Activated T-helper 1 cell treated with anti-CD3 and anti-CD28 coated beads, Interleukin-2, amount 50 U/mL, for 16 hours (primary cell): ENCODE measurements at places on chromosomes 11 and 22.

DNA sequence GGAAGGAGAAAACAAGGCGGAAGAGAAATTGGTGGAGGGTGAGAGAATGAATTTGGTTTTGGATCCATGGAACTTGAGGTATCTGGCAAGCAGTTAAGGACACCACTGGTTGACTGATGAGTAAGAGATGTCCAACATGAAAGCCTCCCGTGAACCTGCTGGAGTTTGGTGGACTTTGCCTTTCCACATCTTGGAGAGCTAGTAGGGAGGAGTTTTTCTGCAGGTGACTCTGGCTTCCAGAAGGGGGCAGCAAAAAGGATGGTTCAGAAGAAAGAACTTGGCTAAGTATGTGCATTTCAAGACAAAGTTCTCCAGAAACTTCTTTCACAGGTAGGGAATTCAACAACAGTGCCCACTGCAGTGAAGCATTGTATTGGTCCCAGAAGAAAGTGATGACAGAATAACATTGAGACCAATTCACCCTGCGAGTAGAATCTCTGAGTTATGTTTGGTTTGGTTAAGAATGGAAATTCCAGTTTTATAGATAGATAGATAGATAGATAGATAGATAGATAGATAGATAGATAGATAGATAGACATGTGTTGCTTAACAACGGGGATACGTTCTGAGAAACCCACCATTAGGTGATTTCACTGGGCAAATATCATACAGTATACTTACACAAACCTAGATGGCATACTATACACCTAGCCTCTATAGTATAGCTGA lies 28.5 kb downstream of the DCDC1 start:
- no peak for DNase-seq

DNA sequence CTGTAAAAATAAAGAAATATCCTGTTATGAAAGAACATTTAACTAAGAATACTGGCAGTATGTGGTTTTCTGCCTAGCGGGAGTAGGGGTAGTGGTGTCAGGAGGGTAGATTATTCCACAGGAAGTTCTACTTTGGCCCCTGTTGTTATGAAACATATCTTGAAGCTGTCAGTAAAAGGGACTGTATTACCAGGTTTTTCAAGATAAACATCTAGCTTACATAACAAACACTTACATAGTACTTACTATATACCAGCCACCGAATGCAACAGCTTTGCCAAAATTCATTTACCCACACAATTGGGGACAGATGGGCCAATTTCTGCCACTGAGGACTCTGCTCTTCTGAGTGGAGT lies 3.7 kb downstream of the TMEM123 start:
- DNase-seq = no peak

GRCh38 chr11:114162719-114163123 lies 103.2 kb downstream of the ZBTB16 start:
- DNase-seq = no peak

DNA sequence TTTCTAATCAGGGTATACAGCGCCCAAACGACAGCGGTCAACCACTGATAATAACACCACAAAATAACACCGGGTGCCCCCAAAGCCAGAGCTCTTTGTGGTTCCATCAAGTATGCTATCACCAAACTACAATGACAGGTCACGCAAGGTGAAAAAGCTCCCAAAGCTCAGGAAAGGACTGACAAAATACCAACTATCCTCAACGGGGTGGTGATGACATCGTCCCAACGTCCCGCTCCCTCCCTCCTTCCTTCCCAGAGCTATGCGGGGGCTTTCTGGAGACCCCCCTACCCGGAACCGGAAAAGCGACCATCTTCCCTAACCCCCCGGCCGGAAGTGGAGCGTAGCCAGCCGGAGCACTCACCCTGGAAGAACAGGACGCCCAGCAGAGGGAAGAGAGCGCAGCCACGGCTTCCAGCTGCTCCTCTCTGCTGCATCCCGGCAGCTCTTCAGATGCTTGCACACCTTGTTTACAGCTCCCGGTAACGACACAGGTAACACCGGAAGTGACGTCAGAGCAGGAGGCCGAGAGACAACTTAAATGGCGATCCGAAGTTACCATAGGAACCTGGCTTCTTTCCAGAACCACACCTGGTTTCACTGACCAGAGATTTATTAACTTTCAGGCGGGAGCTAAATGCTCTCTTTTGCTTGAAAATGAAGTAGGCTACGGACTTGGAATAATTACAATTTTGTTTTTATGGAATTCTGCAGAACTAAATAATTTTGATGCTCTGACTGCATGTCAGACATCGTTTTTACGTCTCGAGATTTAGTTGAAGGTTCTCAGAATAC lies at the start of gene MPZL3:
Gene MPZL3 (minus strand): TSS at position 508 of the 795 bp plus-strand sequence. CDS start 71 bp downstream, at position 437.
- DNase-seq = peak; percentile 60

GRCh38 chr11:657691-658126 lies 20.6 kb downstream of the DRD4 start:
- no peak for DNase-seq

GRCh38 chr22:35894464-35894878 lies 134.2 kb downstream of the RBFOX2 start:
- no peak for DNase-seq

DNA sequence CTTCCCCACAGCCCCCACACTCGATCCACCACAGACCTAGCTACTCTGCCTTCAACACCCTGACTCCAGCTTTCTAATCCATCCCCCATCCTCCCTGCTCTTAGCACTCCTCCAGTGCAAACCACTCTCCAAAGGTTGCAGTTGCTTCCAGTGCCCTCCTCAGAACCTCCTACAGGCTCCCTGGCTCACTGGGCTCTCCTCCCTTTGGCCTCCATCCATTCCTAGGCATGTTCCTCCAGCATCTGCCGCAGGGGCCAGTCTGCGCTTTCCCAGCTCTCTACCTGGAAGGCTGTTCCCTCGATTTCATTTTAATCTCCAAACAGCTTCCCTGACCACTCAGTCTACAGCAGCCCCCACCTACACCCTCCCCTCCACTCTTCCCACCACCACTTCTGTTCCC lies 133.8 kb downstream of the SPATA19 start:
- DNase-seq = no peak

DNA sequence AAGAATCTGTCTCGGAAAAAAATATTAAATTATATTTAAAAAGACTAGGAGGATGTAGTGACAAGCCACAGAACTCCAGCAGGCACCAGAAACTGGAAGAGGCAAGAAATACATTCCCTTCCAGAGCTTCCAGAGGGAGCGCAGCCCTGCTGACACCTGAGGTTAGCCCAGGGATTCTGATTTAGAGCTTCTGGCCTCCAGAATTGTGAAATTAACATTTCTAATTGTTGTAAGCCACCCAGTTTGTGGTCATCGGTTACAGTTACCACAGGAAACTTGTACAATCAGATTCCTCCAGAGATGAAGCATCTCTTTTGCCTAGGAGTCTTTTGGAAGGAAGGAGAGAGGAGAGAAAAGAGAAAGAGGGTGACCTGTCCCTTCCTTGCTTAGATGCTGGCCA lies 6.4 kb upstream of the UBASH3B start:
- DNase-seq = no peak

DNA sequence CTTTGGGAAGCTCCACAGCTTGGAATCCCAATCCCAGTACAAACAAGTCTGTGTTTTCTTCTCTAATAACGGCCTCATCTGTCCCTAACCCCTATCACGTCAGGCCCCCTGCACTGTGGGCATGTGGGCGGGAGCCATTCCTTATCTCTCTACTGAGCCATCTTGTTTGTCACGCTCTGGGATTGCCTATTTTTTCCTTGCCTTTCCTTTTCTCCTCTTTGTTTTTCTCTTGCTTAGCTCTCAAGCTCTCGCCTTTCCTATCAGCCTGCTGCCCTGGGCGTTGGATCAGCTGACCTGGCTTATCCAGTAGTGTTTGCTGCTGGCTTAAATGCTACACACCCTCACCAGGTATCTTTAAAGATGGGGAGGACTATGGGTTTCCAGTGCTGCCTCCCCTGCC lies 35.8 kb downstream of the ARHGAP1 start:
- no peak for DNase-seq

DNA sequence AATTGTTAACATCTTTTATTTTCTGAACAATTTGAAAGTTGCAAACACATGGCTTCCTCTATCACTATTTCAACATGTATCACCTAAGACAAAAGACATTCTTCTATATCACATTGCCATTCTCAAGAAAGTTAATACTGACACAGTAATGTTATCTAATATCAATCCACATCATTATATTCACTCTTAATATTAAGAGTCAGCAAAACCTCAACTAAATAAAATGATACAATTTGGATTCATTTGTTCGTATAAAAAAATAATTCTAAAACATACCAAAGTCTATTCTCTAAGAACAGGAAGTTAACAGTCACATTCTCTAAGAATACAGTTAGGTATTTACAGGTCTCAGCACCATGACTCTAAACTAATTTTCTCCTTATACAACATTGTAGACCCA lies 52.0 kb downstream of the ABTB2 start:
- no peak for DNase-seq

- no peak for DNase-seq
These were observed 114.2 kb downstream of the CCDC34 start for GRCh38 chr11:27248576-27249509.

DNA sequence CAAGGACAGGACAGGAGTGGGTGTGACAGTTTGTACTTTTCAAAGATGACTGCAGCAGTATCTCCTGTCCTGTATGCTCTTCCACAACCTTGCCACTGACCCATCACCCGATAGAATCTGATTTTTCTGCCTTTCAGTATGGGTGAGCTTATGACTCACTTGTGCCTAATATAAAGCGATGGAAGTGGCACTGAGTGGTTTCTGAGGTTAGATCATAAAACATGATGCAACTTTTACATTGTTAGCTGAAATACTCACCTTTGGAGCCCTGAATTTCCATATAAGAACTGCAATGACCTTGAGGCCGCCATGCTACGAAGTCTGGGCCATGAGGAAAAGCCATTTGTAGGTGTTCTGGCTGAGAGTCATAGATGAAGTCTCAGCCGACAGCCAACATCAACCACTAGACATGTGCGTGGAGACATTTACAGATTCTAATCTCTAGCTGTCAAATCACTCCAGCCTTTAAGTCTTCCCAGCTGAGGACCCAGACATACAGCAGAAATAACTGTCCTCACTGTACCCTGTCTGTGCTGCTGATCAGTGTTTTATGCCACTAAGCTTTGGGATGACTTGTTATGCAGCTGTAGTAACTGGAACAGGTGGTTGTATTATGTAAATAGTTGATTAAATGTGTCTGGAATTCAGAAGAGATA lies 105.9 kb upstream of the ARHGAP20 start:
- DNase-seq = no peak

DNA sequence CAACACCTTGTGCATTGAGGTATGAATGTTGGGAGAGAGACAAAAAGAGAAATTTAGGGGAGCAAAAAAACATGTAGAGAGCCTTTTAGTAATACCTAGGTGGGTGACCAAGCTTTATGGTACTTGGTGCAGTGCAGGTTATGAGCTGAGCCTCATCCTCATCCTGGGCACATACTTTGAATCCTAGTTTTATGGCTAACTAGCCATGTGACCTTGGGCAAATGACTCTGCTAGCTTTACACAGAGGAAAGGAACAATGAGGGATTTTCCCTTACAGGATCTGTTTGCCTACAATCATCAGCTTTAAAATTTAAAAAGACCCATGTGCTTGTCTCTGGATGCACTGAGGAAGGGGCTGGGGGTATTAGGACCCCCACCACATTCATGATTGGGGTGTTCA lies 187.8 kb upstream of the ISX start:
- DNase-seq = no peak
